Naive B cell (primary cell): ENCODE measurements at places on chromosomes 3 and 15. TPM values are rescaled to one million over a fixed set of nuclear protein-coding genes. Genes with fewer than 3 reads are reported as not detected.

The PRR20G gene
- not detected for polyA plus RNA-seq

The SMC4 gene
- polyA plus RNA-seq: 36.3 TPM

The SLC27A2 gene
- not detected for polyA plus RNA-seq

The RBP2 gene
- not detected for polyA plus RNA-seq

The GP9 gene
- polyA plus RNA-seq: 6.4 TPM

The PIERCE2 gene
- polyA plus RNA-seq: 1.9 TPM

The UTS2B gene
- polyA plus RNA-seq: 0.17 TPM

The SH3BP5 gene
- 177 TPM for polyA plus RNA-seq

The PCCB gene
- 32.5 TPM for polyA plus RNA-seq

The TMC3 gene
- not detected for polyA plus RNA-seq

The PCNP gene
- 187 TPM for polyA plus RNA-seq

The DNAJC19 gene
- 87.9 TPM for polyA plus RNA-seq

The WDR72 gene
- not detected for polyA plus RNA-seq

The ONECUT1 gene
- polyA plus RNA-seq: not detected

The TMEM212 gene
- not detected for polyA plus RNA-seq

The KBTBD13 gene
- polyA plus RNA-seq: not detected

The SLC2A2 gene
- polyA plus RNA-seq: not detected

The CNTN4 gene
- not detected for polyA plus RNA-seq

The DRD3 gene
- polyA plus RNA-seq: not detected

The OSBPL10 gene
- 28.7 TPM for polyA plus RNA-seq

The NOX5 gene
- polyA plus RNA-seq: not detected

The SLC15A2 gene
- not detected for polyA plus RNA-seq

The ZNF620 gene
- polyA plus RNA-seq: 4.3 TPM

The UACA gene
- 7.9 TPM for polyA plus RNA-seq

The SLC22A14 gene
- not detected for polyA plus RNA-seq

The RARRES1 gene
- not detected for polyA plus RNA-seq

The GOLGA6L10 gene
- 0.17 TPM for polyA plus RNA-seq

The THRB gene
- 1.8 TPM for polyA plus RNA-seq

The RAB6B gene
- polyA plus RNA-seq: 0.15 TPM

The WDR93 gene
- not detected for polyA plus RNA-seq

The RTP1 gene
- not detected for polyA plus RNA-seq

The CLDN18 gene
- polyA plus RNA-seq: not detected

The CCNB2 gene
- polyA plus RNA-seq: 0.13 TPM

The C3orf20 gene
- polyA plus RNA-seq: not detected

The SLC51A gene
- polyA plus RNA-seq: not detected

The NCEH1 gene
- polyA plus RNA-seq: 5.0 TPM

The GOLGA8Q gene
- not detected for polyA plus RNA-seq

The SLC12A8 gene
- not detected for polyA plus RNA-seq

The LSM3 gene
- polyA plus RNA-seq: 41.6 TPM

The FAM3D gene
- not detected for polyA plus RNA-seq

The MCF2L2 gene
- not detected for polyA plus RNA-seq

The ZNF385D gene
- polyA plus RNA-seq: not detected

The CHDH gene
- 0.03 TPM for polyA plus RNA-seq
